Fibroblast of skin of back (primary cell): ENCODE measurements at places on chromosomes 13 and 19.
A peak's percentile ranks its signal among the peaks of the same experiment; 100 is the strongest.

DNA sequence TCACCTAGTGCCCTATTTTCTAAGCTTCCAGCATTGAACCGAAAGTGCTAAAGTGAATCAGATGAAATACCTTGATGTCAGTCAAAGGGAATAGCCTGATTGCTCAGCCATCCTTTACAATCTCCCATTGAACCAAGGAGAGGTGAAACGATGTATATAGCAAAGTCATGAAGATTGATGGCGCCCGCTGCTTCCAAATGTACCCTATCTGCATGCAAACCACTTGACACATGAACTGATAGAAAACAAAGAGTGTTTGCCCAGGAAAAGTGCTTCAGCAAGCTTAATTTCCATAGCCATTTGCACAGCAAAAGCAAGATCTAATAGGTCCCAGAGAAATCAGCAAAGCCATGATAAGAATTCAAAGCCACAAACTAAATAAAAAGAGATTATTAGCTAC, 624.9 kb upstream of the PCDH9 start:
- no peak for DNase-seq

DNA sequence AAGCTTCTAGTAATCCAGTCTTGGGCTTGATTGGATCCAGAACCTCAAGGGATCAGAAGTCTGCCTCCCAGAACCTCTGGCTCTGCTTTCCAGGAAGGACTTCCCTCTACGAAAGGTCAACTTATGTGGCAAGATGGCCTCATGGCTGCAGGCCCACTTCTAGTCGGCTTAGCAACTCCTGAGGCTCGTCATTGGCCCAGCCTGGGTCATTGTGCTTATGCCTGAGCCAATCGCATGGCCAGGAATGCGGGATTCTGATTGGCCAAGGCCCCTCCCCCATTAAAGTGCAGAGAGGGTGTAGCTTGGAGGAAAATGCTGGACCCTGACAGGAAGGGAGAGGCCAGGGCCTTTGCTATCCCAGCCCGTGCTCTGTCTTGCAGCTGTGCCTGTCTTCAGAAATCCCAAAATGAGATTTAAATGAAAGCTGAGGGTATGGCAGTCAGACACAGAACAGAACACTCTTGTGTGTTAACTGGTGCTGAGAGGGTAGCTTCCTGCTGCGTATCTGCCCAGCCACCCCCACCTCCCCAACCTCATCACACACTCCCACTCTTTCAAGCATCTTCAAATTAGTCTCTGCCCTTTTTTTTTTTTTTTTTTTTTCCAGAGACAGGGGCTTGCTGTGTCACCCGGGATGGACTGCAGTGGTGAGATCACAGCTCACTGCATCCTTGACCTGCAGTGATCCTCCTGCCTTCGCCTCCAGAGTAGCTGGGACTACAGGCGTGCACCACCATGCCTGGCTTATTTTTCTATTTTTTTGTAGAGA, 5.5 kb upstream of the CCNE1 start:
- peak; percentile 13 for DNase-seq

GRCh38 chr19:18520848-18521691, 800 bp downstream of the ELL start:
- DNase-seq, result no peak

DNA sequence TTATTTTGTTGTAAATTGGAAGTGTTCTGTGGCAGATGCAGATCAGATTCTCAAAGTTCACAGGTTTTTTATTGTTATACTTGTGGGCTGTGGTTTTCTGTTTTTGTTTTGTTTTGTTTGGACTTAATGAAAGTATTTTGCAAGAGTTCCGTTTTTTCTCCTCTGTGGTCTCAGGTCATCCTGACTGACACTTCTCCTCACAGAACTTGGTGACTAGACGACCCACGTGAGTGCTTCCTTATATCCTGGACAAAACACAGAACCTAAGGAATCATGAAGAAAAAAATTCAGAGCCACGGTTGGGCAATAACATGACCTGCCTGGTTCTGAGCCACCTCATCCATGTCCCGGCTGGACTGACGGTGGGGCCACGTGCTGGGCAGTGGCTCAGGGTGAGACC, 2.5 kb upstream of the RFPL4AL1 start:
- DNase-seq, result no peak

GRCh38 chr19:49132974-49133609, 13.7 kb downstream of the PPFIA3 start:
- no peak for DNase-seq

- DNase-seq, result peak; percentile 46
Observed at GRCh38 chr19:2049741-2050348, 1.2 kb downstream of the MKNK2 start.

- DNase-seq, result no peak
Observed at GRCh38 chr19:58277748-58278540, 811 bp upstream of the ZNF8 start.

GRCh38 chr13:72530471-72530870, 197.0 kb downstream of the MZT1 start:
- peak; percentile 86 for DNase-seq

GRCh38 chr13:30113983-30114570, 193.3 kb downstream of the KATNAL1 start:
- DNase-seq, result no peak

- no peak for DNase-seq
Observed at GRCh38 chr13:30824651-30825050, 81.4 kb upstream of the MEDAG start.

DNA sequence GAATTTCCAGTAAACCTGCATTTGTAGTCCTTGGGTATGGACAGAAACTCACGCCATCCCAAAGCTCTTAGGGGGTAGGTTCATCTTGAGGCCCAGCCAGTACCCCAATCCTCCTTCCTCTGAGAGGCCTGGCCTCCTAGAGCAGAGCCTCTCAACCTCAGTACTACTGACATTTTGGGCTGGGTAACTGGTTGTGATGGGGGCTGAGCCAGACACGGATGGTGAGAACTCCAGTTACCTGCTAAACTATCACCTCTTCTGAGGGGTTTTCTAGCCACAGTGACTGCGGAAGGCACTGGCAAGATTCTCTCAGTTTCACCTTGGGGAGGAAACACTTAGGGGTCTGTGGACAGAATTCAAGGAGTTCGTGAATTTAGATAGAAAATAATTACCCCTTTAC, 156.2 kb downstream of the CACNA1A start:
- DNase-seq, result no peak

- peak; percentile 93 for DNase-seq
Observed at GRCh38 chr13:50574731-50575130, 268.8 kb downstream of the DLEU7 start.

GRCh38 chr19:33704271-33704670, 82.5 kb downstream of the CHST8 start:
- no peak for DNase-seq

DNA sequence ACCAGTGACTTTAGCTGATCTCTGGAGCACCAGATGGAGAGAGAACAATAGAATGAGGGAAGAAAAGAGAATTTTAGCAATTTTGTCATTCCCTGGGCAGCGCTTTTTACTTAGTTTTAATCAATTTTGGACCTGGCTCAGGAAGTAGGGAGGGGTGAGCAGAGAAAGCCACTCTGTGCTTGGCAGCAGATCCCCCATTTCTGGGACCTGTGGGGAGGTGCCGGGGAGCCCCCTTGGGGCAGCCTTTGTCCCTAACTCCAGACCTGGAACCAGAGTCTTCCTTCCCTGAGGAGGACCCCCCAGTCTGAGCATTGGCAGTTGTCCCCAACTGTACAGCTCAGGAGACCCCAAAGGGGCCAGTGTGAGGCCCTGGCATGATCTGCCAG, 10.5 kb downstream of the LYL1 start:
- no peak for DNase-seq

DNA sequence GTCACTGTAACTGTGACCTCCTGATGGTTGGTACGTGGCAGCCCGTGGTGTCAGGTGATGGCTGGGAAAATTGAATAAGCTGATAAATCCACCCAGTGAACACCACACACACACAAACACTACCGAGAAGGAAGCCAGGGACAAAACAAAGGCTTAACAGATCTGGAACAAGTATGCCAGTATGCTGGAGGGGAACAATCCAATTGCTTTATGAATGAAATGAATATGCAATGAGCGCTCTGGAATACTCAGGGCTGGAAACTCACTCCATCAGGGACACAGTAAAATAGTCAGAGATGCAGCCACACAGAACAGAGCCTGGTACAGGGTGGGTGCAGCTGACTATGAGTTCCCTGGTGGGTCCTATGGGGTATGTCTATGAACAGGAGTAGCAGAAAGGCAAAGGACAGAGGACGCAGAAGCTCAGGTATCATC, 16.7 kb downstream of the TMTC4 start:
- DNase-seq, result no peak

GRCh38 chr19:3285647-3286176, 61.3 kb downstream of the CELF5 start:
- DNase-seq, result no peak

GRCh38 chr19:3175781-3176714, 2.5 kb upstream of the S1PR4 start:
- DNase-seq, result peak; percentile 60

DNA sequence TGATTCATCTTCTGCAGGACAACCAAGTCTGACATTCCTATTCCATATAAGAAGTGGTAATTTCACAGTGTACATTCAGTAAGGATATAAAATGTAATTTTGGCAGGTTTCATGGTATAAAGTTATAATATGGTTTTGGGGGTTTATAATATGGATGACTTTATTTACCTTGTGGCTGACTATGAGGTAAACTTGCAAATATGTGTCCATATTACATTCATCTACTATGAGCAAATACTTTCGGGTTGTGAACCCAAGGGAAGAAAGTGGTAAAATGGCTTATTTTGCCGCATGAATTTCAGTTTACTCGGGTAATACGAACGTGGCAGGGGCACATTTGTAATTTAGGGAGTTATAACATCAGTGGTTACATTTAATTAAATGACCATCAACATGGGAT, 86.7 kb upstream of the TNFSF11 start:
- no peak for DNase-seq

DNA sequence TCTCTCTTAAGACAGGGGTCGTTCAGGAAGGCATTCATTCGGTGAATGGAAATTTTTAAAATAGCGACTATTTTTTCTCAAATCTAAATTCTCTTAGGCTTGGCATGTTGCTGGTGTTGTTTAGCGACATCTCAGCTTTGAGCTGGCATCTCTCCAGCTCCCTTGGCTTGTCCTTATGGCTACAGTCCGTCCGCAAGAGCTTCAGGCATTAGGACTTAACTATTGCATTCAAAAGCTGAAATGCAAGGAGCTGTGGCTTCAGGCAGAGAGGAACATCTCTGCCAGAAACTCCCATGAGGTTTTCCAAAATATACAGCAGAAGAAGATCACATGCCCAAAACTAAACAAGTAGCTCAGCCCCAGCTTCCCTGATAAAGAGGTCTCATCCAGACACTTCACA, 578.5 kb downstream of the EFNB2 start:
- no peak for DNase-seq
